ENCODE measurements at places on chromosomes 2 and 18.
A peak's percentile ranks its signal among the peaks of the same experiment; 100 is the strongest.

- no peak overlapping the region for H3K4me3 ChIP-seq
- no peak for DNase-seq
- no peak overlapping the region for H3K27ac ChIP-seq
- no peaks in the 10 kb centered on the region for H3K4me1 ChIP-seq
- H3K36me3 ChIP-seq: no peaks in the 10 kb centered on the region
Measured at GRCh38 chr2:7452110-7452876, 535.1 kb downstream of the RNF144A start.

- H3K4me1 ChIP-seq: no peaks in the 10 kb centered on the region
- H3K4me3 ChIP-seq: no peak overlapping the region
- no peak for DNase-seq
- H3K27ac ChIP-seq: no peak overlapping the region
Measured at GRCh38 chr18:68399721-68400120, 315.2 kb downstream of the TMX3 start.

GRCh38 chr2:13537771-13538349 is 821.1 kb downstream of the TRIB2 start:
- no peak overlapping the region for H3K27ac ChIP-seq
- H3K4me1 ChIP-seq: no peaks in the 10 kb centered on the region
- H3K36me3 ChIP-seq: no peaks in the 10 kb centered on the region
- DNase-seq: no peak
- H3K4me3 ChIP-seq: no peak overlapping the region

DNA sequence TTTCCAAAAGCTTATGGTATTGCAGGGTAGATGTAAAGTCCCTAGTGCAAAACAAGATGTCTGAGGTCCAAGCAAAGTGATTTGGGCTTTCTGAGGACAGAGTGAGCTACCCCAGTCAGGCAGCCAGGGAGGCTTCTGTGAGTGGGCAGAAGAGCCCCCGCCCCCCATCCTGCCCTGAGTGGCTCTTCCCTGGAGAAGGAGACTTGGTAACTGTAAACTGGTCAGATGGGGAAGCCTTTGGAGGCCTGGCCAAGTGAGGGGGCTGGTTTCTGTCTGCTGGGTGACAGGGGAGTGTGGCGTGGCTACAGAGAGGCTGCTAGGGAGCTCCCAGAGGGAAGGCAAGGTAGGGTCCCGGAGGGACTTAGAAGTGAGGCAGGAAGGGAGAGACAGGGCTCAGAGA is 181.3 kb upstream of the HAAO start:
- H3K36me3 ChIP-seq: no peaks in the 10 kb centered on the region
- H3K4me3 ChIP-seq: no peak overlapping the region
- no peak for DNase-seq

DNA sequence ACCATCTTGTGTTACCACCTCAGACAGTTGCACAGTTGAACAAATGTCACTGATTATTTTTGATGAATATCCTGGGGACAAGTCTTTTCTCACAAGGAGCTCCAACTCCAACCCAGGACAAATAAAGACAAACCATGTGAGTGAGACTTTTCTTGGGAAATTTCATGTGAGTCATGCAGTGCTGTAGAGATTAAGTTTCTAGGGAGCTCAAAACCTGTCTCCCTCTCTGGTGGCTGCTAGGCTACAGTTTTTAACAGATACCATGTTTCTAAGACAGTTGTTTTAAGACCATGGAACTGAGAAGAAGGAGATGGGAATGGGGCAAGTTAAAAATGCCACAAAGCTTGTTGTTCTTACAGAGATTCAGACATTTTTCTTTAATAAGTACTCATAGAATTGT is 255.5 kb downstream of the RIT2 start:
- H3K36me3 ChIP-seq: no peaks in the 10 kb centered on the region
- no peak overlapping the region for H3K27ac ChIP-seq
- H3K4me1 ChIP-seq: no peaks in the 10 kb centered on the region
- no peaks in the 10 kb centered on the region for H3K27me3 ChIP-seq
- H3K4me3 ChIP-seq: no peak overlapping the region
- DNase-seq: no peak

DNA sequence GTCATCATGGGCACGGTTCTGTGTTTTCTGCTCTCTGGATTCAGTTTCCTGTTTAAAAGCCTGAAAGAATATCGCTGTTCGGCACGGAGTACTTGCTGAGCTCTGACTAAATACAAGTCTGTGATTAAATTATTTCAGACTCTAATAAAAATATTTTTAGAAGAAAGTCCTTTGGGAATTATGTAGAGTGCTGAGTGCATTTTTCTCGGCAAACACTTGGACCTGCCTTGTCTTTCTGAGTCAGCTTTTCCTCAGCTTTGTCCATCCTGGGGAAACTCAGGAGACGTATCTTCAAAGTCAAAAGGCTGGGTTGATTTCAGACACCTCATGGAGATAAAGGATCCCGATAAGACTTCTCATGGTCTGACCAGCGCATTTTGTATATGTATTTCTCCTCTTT is 45.9 kb downstream of the IL1R2 start:
- no peak overlapping the region for H3K4me3 ChIP-seq
- no peak for DNase-seq
- H3K36me3 ChIP-seq: no peaks in the 10 kb centered on the region
- H3K27me3 ChIP-seq: peaks cover 29% of the 10 kb centered on the region
- no peak overlapping the region for H3K27ac ChIP-seq
- peaks cover 18% of the 10 kb centered on the region for H3K4me1 ChIP-seq

DNA sequence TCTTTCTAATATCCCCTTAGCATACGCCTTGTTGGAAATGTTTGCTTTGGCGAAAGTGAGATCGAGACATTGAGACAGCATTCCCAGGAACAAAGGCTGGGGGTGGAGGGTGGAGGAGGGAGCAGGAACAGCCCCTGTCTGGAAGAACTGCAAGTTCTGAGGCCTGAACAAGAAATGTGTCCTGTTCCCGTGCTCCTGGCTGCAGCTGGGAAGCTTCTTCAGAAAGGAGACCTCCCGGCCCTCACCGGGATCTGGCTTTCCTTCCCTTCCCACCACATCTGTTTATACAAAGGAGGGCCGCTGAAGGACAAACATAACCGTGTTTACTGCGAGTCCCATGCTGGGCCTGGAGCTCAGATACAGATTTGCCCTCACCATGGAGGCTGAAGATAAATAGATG is 35.9 kb downstream of the AFF3 start:
- peaks cover 39% of the 10 kb centered on the region for H3K36me3 ChIP-seq
- peak overlapping the region; percentile 89 for H3K4me3 ChIP-seq
- H3K4me1 ChIP-seq: peaks cover 58% of the 10 kb centered on the region

Measured in activated B cell treated with CpG ODN at 0.5 μM for 24 hours (primary cell).